ENCODE measurements at places on chromosomes 12 and 14.

- peak; percentile 72 for DNase-seq
These were observed 167.9 kb downstream of the PHETA1 start for GRCh38 chr12:111201036-111201435.

- DNase-seq = no peak
These were observed 330.0 kb downstream of the DIO2 start for GRCh38 chr14:79881299-79881698.

DNA sequence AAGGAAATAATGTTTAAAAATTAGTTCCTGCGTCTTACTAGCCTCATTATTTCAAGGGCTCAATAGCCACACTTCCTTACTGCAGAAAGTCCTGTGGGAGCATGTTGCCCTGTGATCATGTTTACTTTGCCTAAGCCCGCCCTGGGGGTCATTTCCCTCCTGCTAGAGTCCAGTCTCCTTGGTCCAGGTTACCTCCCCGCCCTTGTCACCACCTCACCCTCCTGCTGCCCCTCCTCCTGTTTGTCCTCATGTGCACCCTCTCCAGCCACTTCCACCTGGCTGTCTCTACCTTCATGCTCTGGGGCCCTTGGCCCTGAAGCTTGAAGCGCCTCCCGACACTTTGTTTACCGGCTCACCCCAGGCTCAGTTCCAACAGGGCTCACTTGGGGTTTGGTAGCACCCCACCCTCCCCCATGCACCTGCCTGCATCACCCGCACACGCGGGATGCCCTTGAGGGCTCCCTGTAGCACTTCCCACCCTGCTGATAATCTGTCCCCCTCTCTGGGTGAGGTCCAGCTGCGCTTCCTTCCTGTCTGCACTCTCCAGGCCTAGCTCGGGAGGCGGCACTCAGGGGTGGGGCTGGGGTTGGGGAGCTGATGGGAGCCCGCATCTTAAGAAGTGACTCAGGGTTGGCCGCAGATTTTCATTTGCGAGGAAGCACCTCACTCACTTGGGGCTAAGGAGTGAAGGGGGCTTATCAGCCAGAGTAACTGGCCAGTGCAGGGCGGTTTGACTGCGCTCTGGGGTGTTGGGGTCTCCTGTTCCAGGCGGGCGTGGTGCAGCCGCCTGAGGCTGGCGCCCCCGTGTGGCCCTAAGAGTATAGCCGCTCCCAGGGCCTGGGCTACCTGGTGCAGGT is 40.1 kb downstream of the SMIM41 start:
- peak; percentile 41 for DNase-seq

DNA sequence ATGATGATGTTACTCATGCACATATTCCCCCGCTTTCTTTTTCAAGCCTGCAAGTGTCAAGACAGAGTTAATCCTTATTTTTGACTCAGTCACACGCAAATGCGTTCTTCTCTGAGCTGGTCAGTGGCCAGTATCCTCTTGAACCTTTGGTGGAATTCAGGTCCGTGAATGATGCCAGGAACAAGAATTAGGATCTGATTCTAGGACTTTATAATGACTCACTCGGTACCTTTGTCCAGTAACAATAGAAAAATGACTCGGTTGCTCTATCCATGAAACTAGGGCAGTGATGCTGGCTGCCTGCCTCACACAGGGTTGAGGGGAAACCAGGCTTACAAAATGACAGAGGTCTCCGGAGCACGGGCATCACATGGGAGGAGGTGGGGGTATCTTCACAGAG is 185.8 kb upstream of the NUDT4 start:
- no peak for DNase-seq

- peak; percentile 5 for DNase-seq
These were observed 39.4 kb downstream of the SH2B3 start for GRCh38 chr12:111444925-111445725.

GRCh38 chr14:91027561-91027960 is 32.9 kb downstream of the RPS6KA5 start:
- no peak for DNase-seq

DNA sequence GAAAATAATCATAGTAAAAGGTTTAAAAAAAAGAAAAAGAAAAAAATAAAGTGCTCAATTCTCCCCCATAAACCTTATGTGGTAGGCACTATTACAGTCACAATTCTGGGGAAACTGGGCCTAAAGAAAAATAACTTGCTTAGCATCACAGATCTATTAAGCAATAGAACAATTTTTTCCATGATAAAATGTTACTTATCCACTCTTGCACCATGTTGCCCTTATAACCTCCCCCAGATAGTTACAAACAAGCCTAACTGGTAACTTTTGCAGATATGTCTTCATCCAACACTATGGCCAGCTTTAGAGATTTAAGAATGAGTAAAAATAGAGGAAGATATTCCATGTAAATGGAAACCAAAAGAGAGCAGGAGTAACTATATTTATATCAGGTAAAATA is 164.8 kb downstream of the DUSP6 start:
- DNase-seq = no peak

DNA sequence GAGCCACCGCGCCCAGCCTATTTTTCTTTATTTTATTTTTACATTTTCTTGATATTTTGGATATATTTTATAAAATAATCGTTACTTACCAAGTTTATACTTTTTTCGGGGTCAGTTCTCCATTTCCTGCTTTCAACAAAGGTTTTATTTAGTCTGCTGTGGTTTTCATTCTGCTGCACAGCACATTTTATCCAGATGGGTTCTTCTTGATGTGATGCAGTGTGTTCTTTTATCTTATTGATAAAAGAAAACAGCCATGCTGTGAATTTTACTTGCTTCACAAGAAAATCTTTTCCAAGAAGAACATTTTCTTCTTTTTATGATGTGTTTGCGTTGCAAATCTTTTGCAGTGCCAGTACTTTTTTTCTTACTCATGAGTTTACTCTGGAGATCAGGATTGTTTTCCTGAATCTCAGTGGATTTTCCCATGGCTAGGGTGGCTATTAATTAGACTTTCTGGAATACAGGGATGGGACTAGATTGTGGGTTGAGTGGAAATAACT is 192.5 kb downstream of the ADGRD1 start:
- no peak for DNase-seq

GRCh38 chr14:99423434-99423833 is 57.2 kb downstream of the SETD3 start:
- no peak for DNase-seq

- no peak for DNase-seq
These were observed 5.3 kb downstream of the DYRK4 start for GRCh38 chr12:4567073-4567881.

DNA sequence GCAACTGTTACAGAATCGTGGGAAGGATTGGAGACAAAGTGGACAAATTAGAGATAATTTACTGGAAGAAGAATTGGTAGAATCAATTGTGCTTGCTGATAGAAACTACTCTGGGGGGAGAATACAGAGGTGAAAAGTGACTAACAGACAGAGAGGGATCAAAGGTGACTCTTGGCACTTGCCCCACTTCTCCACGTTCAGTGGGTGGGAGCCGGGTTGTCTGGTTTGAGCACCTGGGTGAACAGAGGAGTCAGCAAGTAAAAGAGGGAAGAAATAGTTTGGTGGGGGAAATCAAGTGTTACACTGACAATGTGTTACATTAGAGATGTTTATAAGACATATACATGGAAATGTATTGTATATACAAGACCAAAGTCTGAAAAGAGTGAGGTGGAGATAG is 69.1 kb downstream of the PPP2R5E start:
- no peak for DNase-seq

DNA sequence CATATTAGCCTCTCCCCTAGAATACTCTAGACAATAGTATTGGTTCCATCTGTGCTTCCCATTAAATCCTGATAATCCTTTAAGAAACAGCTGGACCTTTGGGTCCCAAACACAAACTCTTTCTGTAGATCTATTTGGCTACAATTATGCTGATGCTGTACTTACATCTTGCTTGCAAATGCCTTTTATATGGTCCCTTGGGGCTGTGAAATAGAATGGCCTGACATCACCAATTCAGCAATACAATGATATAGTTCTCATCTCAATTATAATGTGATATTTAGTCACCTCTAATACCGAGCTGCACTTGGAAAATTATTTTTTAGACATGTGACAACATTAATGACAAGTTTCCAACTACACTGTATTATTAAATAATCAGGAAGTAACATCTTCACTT is 261.5 kb downstream of the SOX5 start:
- no peak for DNase-seq

GRCh38 chr14:53570411-53571387 is 385.9 kb downstream of the BMP4 start:
- DNase-seq = no peak

Measured in NCI-H345 (cell line).